ENCODE measurements at places on chromosomes 3 and 15. TPM values are rescaled to one million over a fixed set of nuclear protein-coding genes. Genes with fewer than 3 reads are reported as not detected.
A peak's percentile ranks its signal among the peaks of the same experiment; 100 is the strongest.

The CPLX3 gene
- not detected for total RNA-seq

The PIERCE2 gene
- total RNA-seq = 2.7 TPM

DNA sequence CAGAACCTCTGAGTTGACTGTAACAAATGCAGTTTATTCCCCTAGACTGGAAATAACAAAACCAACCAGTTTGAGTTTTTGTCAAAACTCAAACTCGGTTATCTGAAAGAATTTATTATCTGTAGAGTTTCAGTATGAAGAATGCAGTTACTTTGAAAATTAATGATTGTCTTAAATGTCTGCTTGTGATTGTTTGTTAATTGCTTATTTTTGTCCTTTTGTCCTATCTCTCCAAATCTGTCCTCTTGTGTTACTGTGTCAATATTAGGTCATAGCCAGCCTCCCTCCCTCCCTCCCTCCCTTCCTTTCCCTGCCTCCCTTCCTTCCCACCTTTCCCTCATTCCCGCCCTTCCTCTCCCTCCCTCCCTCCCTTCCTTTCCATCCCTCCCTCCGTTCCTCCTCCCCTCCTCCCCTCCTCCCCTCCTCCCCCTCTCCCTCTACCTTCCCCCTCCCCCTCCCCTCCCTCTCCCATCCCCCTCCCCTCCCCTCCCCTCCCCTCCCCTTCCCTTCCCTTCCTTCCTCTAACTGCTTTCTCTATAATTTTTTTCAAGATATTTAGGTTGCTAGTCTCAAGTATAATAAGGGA lies 153.5 kb downstream of the FNDC3B start:
- no peak overlapping the region for H3K4me3 ChIP-seq
- H3K27ac ChIP-seq = peak overlapping the region; percentile 24
- H3K36me3 ChIP-seq = no peaks in the 10 kb centered on the region
- peaks cover 55% of the 10 kb centered on the region for H3K4me1 ChIP-seq
- no peak for DNase-seq

GRCh38 chr3:109995377-109995776 lies 658.0 kb upstream of the DPPA4 start:
- H3K27me3 ChIP-seq = peaks cover 2% of the 10 kb centered on the region
- no peak for DNase-seq
- H3K27ac ChIP-seq = no peak overlapping the region
- H3K4me1 ChIP-seq = no peaks in the 10 kb centered on the region

GRCh38 chr15:20356444-20356910 lies 185.1 kb downstream of the GOLGA6L6 start:
- no peaks in the 10 kb centered on the region for H3K27me3 ChIP-seq
- H3K27ac ChIP-seq = no peak overlapping the region
- H3K4me3 ChIP-seq = no peak overlapping the region
- H3K4me1 ChIP-seq = no peaks in the 10 kb centered on the region
- no peaks in the 10 kb centered on the region for H3K36me3 ChIP-seq

The C3orf49 gene
- not detected for total RNA-seq

The BOC gene
- total RNA-seq = 11.3 TPM

The STAC gene
- total RNA-seq = not detected

- no peak for DNase-seq
- no peak overlapping the region for H3K4me3 ChIP-seq
- peaks cover 2% of the 10 kb centered on the region for H3K27me3 ChIP-seq
- peaks cover 4% of the 10 kb centered on the region for H3K36me3 ChIP-seq
- peaks cover 2% of the 10 kb centered on the region for H3K4me1 ChIP-seq
These were observed 885.4 kb downstream of the PDCD6IP start for GRCh38 chr3:34683851-34684250.

DNA sequence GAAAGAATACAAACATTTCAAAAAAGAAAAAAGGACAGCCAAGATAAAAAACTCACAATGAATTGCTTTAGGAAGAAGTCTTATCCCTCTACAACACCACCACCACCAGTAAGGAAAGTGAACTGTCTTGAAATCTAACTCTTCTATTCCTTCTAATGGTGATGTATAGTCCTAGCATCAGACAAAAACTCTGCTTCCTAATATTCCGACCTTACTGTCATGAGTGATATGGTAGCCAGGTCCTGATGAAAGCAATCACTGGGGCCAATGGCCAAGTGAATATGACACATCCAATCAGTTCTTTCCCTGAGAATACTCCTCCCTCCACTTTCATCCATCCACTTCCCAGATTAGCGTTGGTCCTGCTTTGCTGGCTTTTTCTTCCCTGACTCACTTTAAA lies 14.8 kb downstream of the GK5 start:
- peak overlapping the region; percentile 94 for H3K27ac ChIP-seq
- H3K4me1 ChIP-seq = peaks cover 42% of the 10 kb centered on the region
- no peak overlapping the region for H3K4me3 ChIP-seq
- DNase-seq = no peak

- no peaks in the 10 kb centered on the region for H3K36me3 ChIP-seq
- DNase-seq = no peak
- H3K4me1 ChIP-seq = peaks cover 17% of the 10 kb centered on the region
- H3K27me3 ChIP-seq = no peaks in the 10 kb centered on the region
- H3K27ac ChIP-seq = no peak overlapping the region
These were observed 63.8 kb downstream of the FRMD4B start for GRCh38 chr3:69322158-69322509.

- H3K27me3 ChIP-seq = no peaks in the 10 kb centered on the region
- no peaks in the 10 kb centered on the region for H3K36me3 ChIP-seq
- H3K27ac ChIP-seq = no peak overlapping the region
- peaks cover 11% of the 10 kb centered on the region for H3K4me1 ChIP-seq
- no peak overlapping the region for H3K4me3 ChIP-seq
These were observed 843.4 kb upstream of the DPPA4 start for GRCh38 chr3:110180733-110181132.

The CCDC39 gene
- not detected for total RNA-seq

The KY gene
- total RNA-seq = 0.18 TPM

GRCh38 chr15:85828874-85829273 lies 34.1 kb upstream of the KLHL25 start:
- H3K4me3 ChIP-seq = no peak overlapping the region
- no peak overlapping the region for H3K27ac ChIP-seq
- H3K4me1 ChIP-seq = no peaks in the 10 kb centered on the region
- DNase-seq = no peak
